ENCODE measurements at places on chromosomes 7 and 10.

DNA sequence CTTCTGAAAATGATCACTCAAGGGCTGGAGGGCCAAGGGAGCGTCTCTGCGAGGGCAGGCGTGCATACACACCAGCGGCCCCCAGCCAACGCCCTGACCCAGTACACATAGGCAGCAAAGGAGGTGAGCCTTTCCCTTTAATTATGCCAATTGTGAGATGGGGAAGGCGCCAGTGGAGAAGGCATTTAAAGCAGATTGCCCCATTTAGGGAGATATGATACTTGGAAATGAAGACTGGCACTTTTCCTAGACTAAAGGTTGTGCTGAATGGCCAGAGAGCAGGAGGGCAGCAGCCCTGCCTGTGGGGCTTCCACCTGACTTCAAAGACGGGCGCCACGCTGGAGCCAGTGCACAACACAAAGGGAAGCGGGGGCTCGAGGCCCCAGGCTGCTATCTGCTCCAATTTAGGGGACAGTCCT is 24.1 kb downstream of the HIPK2 start:
- DNase-seq = no peak

DNA sequence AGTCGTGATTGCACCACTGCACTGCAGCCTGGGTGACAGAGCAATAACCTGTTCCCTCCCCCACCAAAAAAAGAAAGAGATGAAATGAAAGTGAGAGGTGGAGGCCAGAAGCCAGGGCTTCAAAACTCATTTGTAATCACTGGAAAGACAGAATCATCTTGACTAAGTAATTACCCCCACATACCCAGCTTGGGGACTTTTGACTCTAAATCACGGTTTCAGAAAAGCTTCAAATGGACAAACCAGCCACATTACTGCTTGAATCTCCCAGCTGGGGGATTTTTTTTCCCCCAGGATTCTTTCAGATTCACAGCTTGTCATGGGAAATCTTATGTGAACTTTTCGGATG is 361.0 kb downstream of the FRMD4A start:
- DNase-seq = no peak

DNA sequence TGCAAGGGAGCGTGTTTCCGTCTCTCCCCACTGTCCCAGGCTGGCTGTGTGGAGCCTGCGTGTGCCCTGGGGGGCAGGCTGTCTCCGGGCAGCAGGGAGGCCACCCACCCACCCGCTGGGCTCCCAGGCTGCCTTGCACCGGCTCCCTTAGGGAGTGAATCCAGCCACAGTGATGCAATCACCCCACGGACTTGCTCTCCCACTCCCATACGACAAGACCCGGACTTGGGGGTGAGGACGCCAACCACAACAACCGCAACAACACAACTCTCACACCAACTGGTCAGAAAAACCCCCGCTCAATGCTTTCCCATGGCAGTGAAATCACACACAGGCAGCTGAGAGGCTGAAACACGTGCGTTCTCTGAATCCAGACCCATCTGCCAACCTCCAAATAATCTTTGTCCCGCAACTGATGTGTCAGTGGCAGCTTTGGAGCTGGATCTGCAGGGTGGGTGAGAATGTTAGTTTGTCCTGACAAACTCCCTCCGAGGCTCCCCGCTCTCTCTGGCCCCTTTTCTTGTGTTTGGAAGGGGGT is 62.7 kb upstream of the DDC start:
- DNase-seq = no peak

GRCh38 chr10:14554091-14554490 is 220.6 kb downstream of the FAM107B start:
- DNase-seq = no peak

GRCh38 chr7:125695626-125696025 is 766.0 kb upstream of the POT1 start:
- DNase-seq = no peak

DNA sequence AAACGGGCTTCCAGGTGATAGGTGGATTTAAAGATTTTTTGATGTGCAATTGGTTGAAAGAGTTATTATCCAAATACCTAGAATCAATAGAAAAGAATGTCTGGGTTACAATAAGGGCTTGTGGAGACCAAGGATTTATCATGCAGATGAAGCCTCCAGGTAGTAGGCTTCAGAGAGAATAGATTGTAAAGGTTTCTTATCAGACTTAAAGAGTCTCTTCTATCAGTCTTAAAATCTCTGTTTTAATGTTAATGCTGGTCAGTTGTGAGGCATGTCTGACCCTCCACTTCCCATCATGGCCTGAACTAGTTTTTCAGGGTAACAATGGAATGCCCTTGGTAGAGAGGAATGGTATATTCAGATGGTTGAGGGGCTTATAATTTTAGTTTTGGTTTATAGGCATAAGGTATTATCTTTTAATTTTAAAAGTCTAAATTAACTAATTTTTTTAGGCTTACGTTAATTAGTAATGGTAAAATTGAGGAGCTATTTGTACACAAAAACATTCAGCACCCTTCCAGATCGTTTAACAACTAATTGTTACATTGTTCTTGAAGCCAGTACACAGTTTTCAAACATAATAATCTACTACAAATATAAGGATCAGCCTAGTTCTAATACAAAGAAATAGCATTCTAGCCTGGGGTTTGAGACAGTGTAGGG is 704.2 kb upstream of the MBL2 start:
- no peak for DNase-seq

DNA sequence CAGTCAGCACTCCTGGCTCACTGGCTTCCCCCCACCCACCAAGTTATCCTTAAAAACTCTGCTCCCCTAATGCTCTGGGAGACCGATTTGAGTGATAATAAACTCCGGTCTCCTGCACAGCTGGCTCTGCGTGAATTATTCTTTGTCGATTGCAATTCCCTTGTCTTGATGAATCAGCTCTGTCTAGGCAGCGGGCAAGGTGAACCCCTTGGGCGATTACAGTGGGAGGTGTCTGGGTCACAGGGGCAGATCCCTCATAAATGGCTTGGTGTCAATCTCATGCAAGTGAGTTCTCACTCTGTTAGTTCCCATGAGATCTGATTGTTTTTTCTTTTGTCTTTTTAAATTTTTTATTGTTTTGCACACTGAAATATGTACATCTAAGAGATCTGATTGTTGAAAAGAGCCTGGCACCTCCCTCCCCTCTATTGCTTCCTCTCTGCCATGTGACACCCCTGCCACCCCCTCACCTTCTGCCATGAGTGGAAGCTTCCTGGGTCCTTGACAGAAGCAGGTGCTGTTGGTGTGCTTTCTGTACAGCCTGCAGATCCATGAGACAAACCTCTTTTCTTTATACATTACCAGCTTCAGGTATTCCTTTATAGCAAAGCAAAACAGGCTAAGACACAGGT is 20.5 kb downstream of the OTUD1 start:
- no peak for DNase-seq

GRCh38 chr7:151631570-151631952 is 111.9 kb upstream of the RHEB start:
- DNase-seq = no peak

- no peak for DNase-seq
These were observed 17.2 kb upstream of the BMPER start for GRCh38 chr7:33888166-33888565.

DNA sequence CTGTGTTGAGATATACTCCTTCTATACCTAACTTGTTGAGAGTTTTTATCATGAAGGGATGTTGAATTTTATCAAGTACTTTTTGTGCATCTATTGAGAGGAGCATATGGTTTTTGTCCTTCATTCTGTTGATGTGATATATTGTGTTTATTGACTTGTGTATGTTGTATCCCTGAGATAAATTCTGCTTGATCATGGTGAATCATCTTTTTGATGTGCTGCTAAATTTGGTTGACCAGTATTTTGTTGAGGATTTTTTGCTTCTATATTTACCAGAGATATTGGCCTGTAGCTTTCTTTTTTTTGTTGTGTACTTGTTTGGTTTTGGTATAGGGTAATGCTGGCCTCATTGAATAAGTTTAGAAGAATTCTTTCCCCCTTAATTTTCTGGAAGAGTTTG is 32.4 kb downstream of the NEURL1 start:
- DNase-seq = no peak

- no peak for DNase-seq
These were observed 104.8 kb upstream of the SHH start for GRCh38 chr7:155916926-155917655.

GRCh38 chr7:54689394-54690049 is 69.5 kb downstream of the SEC61G start:
- DNase-seq = no peak

DNA sequence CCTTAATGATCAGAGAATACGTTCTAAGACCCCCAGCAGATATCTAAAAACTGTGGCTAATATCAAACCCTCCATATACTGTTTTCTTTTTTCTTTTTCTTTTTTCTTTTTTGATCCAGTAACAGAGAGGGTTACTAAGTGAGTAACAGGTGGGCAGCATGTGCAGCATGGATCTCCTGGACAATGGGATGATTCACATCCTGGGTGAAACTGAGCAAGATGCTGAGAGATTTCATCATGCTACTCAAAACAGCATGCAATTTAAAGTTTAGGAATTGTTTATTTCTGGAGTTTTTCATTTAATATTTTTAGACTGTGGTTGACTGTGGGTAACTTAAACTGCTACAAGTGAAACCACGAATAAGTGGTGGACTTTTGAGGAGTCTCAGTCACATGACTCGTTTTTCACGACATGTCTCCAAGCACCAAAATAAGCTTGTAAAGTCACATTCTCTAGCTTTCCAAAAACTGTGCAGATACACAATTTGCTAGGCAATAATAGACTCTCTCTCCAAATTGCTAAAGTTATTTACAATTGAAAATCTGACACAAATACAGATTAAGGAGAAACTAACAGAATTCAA is 716.2 kb downstream of the NXPH1 start:
- no peak for DNase-seq

GRCh38 chr7:91288208-91288824 is 24.1 kb downstream of the FZD1 start:
- DNase-seq = peak; percentile 12

DNA sequence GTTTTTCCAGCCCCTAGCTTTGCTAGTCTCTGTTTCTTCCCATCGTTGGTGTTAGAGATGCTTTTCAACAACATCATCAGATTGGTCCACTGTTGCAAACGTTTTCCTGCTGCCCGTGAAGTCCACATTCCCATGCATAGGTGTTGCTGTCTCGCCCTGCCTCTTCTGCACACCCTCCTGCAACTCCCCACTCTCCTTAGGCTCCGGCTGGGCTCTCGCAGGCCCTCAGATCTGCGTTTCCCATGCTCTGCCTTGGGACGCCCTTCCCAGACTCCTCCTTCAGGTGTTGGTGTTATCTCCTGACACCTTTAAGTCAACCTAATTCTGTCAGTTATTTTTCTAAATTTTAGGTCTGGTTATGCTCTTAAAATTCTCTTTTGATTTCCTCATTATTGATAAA is 55.0 kb downstream of the ZMYND11 start:
- no peak for DNase-seq

DNA sequence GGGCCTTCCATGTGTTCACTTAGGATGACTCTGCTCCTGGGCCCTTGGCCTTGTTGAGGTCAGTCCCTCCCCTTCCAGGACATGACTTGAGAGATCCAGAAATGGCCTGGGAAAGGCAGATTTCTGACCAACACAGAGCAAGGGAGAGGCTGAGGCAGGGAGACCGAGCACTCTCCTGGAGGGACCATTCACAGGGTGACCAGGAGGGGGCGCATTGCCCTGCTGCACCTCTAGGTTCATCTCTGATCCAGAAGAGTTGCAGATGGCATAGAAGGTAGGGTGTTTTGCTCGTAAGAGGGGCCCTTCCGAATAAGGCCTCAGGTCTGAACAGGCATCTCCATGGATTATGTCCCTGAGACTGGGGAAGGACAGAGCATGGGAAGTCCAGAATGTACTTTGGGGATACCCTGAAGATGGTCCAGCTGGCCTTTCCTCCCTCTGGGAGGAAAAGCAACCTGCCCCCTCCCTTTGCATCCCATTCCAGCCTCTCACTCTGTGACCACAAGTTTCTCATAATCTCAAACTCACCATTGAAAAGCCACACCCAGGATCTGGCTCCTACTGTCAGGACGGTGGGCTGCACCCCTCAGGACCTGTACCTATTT is 6.6 kb downstream of the DMBT1 start:
- no peak for DNase-seq

DNA sequence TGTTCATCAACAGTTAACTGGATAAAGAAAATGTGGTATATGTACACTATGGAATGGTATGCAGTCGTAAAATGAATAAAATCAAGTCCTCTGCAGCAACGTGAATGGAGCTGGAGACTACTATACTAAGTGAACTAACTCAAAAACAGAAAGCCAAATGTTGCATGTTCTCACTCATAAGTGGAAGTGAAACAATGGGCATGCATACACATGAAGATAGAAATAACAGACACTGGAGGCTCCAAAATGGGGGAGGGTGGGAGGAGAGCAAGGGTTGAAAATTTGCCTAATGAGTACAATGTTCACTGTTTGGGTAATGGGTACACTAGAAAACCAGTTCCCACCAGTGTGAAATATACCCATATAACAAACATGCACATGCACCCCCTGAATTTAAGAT is 179.5 kb downstream of the ZWINT start:
- DNase-seq = no peak

DNA sequence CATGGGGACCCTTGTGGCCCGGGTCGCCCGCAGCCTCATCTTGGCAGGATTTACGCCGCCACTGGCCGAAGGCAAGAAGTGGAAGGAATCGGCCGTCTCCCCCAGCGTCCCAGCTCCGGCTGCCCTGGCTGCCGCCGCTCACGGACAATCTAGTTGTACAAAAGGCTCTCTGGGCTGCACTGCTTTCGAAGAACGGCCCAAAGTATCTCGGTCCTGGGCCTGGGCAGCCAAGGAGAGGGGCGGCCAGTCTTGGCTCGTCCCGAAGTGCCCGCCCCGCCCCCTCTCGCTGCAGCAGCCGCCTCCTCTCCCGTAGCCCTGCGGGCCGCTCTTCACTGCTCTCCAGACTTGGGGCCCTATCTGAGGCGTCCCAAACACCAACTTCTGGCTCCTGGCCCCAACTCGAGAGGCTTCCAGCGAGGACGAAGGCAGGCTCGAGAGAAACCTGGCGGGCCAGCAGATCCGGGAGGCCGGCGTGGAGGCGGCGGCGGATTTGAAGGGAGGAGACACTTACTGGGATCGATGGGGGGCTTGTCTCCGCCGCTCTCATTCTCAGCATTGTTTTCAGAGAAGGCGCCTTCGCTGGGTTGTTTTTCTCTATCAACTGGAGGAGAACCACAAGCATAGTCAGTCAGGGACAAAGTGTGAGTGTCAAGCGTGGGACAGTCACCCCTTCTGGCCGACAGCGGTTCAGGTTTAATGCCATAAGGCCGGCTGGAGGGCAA is 809 bp downstream of the HOXA9 start:
- no peak for DNase-seq

Data from T-helper 2 cell (primary cell).